Stimulated activated CD8-positive, alpha-beta memory T cell treated with anti-CD3 and anti-CD28 coated beads, Interleukin-4, amount 100 ng/mL, for 4 hours (primary cell): ENCODE measurements at places on chromosomes 5 and 9.

DNA sequence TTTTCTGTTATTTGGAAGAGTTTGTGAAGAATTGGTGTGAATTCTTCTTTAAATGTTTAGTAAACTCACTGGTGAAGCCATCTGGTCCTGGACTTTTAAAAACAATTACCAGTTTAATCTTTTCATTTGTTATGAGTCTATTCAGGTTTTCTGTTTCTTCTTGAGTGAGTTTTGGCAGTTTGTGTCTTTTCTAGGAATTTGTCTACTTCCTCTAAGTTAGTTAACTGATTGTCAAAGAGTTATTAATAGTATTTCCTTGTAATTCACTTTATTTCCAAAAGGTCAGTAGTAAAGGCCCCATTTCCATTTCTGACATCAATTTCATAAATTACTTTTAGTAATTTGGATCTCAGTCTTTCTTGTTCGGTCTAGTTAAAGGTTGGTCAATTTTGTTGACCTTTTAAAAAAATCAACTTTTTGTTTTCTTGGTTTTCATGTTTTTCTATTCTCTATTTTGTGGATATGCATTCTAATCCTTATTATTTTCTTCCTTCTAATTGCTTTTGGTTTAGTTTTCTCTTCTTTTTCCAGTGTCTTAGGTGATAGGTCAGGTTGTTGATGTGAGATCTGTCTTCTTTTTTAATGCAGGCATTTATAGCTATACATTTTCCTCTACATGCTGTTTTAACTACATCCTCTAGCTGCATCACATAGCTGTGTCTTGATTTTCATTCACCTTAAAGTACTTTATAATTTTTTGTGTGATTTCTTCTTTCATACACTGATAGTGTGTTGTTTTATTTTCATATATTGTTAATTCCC is 7.3 kb upstream of the SMIM3 start:
- no peak for DNase-seq

- no peak for DNase-seq
These were observed 83.7 kb downstream of the SERINC5 start for GRCh38 chr5:80172067-80172695.

DNA sequence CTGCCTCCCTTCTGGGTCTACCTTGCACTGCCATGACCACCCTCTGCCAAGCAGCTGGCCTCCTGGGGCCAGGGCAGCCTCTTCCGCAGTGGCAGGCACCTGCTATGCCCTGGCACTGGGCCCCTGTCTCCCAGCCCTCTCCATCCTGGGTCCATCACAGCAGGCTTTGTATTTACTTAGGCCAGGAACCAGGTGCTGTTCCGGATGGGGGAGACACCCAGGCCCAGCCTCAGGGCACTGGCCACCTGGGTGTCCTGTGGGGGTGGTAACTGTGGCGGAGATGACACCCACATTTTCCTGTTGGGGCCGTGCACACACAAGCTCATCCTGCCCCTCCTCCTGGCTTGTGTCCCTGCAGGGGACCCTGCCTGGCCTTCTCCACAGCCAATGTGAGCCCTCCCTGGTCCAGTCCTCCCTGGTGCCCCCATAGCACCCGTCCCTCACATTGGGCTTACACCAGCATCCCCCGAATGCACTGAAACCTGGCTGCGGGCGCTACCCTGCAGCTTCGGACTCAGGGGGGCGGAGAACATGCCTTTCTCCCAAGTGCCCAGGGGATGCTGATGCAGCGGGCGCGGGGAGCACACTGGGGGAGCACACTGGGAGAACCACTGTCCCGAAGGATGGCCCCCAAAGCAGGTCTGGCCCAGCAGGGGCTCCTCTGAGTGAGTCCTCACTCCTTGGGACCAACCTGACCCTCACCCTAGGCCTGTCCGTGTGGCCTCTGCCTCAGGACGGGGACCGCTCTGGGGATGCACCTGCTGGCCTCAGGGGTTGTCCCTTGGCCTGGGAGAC is 17.9 kb downstream of the FAM163B start:
- DNase-seq: no peak

DNA sequence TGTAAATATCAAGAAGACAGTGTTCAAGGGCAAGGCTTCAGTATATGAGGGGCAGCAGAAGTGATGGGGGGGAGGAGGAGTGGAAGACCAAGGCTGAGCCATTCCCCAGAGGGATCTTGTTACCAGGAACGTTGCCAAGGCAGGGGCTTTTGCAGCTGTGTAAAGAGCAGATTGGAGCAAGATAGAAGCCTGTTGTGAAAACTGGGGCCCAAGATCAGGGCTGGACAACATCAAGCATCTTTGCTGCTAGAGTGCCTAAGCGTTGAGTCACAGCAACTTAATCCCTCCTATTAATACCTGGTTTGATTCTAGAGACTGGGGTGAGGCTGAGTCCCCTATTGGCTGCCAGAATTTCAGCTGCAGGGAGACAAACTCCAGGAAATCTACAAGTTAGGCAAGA is 18.4 kb upstream of the ERCC6L2 start:
- DNase-seq: no peak

- no peak for DNase-seq
These were observed 304.1 kb upstream of the PANK3 start for GRCh38 chr5:168883281-168883741.

GRCh38 chr5:110371011-110371724 is 355.3 kb downstream of the TMEM232 start:
- no peak for DNase-seq

GRCh38 chr5:76667495-76667894 is 44.3 kb upstream of the F2RL2 start:
- DNase-seq: no peak

GRCh38 chr5:6274846-6275543 is 103.4 kb downstream of the MED10 start:
- no peak for DNase-seq

GRCh38 chr5:79743846-79744605 is 54.4 kb downstream of the CMYA5 start:
- no peak for DNase-seq

GRCh38 chr5:43401827-43402226 is 10.4 kb downstream of the CCL28 start:
- DNase-seq: no peak

DNA sequence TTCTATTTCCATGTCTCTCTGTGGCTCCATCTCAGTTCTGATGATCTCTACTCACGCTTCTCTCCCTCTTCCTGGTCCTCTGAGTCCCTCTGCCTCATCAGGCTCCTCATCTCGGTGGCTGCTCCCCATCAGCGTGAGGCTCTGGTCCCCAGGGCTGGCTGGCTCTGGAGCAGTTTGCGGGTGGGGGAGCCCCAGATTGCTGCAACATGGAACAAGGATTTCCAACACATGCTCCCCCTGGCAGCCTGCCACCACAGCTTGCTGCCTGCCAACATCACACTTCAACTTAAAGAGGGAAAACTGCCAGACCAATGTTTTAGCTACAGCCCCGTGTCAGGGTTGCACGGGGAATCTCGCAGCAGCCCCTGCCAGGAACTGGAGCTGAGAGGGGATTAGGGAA is 77.2 kb upstream of the NEK6 start:
- no peak for DNase-seq

DNA sequence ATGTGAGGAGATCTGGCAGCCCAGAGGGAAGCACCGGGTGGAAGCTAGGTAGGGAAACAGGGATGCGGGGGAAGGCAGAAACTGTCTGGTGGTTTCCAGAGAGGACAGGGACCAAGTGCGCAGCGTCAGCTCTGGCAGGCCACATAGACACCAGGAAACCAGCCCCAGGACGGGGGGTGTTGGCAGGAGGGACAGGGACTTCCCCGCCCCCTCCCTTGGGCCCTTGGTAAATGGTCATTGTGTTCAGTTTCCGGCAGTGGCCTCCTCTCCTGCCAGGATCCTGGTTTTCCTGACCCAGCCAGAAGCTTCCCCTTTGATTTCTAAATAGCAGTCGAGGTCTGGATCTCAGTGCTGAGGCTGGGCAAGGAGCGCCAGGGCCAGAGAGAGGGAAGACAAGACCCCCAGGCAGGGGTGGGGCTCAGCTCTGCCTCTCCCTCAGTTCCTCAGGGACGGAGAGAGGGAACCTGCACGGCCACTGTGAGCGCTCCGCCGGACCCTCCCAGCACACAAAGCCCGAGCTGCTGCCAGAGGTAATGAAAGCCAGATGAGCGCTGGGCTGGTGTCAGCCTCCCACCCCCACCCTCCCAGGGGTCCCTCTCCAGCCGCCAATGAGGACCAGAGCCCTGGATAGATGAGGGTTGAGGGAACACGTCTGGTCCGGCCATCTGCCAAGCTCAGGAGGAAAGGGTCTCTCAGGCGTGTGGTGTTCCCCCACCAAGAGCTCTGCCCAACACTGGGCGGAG is 1.8 kb downstream of the RALGDS start:
- no peak for DNase-seq

GRCh38 chr9:89225991-89226471 is 47.4 kb upstream of the SHC3 start:
- DNase-seq: no peak

DNA sequence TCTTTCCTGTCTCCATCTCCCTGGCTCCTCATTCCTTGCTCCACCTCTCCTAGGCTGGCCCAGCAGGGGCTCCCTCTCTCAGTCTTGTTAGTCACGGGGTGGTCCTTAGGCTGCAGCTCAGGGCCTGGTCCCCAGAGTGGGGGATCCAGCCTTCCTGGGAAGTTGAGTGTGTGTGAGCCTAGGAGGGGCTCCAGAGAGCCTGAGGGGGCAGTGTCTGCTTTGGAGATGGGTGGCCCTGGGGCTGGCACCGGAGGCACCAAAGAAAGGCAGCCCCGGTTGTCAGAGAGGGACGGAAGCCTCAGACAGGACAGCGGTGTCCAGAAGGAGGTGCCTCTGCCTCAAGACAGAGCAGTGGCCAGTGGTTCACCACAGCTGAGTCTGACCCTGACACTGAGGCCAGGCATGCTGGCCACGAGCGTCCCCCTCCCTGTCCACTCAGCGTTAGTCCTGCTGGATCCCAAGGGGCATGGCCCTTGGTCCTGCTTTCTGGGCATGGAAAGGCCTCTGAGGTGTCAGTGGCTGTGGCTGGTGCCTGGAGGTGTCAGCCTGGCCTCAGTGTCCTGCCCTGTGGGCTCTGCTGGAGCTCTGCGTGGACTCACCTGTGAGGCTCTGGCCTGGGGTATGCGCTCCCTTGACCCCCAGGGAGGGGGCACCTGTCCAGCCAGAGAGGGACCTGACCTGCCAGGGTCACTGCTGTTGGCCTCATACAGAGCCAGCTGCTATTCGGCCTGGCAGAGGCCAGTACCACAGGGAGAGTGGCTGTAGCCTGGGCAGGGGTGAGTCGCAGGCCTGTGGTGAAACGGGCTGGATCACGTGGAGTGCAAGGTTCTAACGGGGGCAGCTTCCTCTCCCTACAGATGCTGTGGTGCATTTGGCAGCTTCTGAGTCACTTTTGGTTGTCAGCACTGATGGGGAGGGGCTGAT is 130.6 kb downstream of the CACNA1B start:
- DNase-seq: no peak

DNA sequence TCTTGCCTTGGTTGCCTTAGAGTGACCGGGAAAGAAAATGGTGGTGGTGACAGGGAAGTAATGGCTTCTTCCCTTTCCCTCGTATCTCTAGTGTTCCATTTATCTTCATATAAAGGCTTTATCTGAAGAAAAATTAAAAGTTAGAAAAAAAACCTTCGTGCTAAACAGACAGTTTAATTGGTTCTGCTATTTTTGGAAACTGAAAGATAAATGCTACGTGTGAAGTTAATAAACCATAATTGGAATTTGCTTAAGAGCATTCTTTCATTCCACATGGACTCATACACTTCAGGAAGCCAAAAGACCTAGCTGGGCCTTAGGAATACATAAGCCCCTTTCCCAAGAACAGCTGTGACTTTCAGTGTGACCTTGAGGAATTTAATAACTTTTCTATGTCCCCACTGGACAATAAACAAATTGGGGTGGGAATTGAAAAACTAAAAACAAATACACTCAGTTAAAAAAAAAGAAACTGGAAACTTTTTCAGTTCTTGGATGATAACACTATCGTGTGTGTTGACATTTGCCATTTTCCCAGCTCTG is 818.8 kb upstream of the WWC1 start:
- DNase-seq: no peak

DNA sequence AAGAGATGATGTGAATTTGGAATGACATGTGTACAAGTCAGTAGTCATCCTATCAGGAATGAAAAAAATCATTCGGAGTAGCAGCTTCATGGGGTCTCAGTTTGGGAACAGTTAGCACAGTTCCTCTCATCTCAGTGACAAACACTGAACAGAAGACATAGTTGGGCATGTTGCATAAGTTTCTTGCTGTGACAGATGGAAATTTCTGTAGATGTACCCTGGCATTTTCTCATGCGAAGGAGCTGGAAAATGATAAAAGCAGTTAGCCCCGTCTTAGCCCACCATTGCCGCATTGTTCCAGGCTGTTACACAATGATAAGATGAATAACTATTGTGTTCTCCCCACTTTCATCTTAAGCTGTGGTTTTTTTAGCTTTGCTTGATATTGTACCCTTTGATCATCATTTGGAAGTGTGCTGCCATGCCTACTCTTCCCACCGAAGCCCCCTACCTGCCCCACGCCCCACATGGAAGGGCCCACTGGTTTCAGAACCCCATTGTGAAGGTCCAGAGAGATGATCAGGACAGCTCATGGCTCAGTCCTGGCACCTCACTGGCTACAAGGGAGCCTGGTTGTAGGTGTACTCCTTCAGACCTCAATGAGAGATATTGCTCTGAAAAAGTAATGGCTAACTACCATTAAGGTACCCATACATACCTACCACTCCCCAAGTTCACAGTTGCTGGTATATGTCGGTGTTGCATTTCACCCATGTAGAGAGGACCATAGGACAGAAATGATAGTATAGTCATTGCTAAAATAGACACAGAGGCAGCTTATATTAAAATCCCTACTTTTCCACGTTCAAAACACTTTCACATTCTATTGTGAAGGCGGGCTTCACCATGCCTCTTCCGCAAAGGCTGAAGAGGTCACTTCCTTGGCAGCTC is 38.8 kb downstream of the SFXN1 start:
- DNase-seq: no peak

GRCh38 chr9:118567861-118568260 is 801.4 kb downstream of the BRINP1 start:
- DNase-seq: no peak

DNA sequence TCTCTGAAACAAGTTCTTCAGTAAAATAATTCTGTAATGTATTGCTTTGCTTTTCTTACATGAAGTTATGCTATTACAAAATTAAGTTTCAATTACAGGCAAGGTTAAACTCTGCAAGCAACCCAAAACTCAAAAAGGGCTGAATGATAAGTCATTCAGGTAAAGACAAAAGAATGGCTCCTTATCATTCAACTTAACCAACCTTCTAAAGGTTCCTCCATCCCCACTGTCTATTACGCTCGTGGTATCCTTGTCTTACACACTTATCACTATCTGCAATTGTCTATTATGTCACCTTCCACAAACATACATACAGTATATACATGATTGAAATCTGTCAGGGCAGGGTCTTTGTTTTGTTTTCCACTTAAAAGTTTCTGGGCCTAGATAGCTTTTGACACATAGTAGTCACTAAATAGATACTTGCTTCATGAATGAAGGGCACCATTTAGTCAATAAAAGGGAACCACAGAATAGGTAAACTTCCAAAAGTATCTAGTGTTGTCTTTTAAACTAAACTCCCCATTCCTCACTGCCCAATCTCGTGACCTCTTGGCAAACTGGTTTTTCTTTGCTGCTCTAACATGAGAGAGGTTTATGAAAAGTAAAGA is 6.9 kb downstream of the RPL37 start:
- DNase-seq: no peak
